ENCODE measurements at places on chromosomes 2 and 18. TPM values are rescaled to one million over a fixed set of nuclear protein-coding genes. Genes with fewer than 3 reads are reported as not detected.

The ALK gene
- total RNA-seq = not detected

The PRKAG3 gene
- total RNA-seq = not detected

The PLEK gene
- 3.2 TPM for total RNA-seq

The SLC19A3 gene
- total RNA-seq = not detected

The KYNU gene
- total RNA-seq = not detected

- H3K27me3 ChIP-seq = no peaks in the 10 kb centered on the region
- no peak overlapping the region for H3K4me3 ChIP-seq
- peaks cover 19% of the 10 kb centered on the region for H3K36me3 ChIP-seq
Observed at GRCh38 chr2:43389581-43390466, 163.4 kb upstream of the ZFP36L2 start.

DNA sequence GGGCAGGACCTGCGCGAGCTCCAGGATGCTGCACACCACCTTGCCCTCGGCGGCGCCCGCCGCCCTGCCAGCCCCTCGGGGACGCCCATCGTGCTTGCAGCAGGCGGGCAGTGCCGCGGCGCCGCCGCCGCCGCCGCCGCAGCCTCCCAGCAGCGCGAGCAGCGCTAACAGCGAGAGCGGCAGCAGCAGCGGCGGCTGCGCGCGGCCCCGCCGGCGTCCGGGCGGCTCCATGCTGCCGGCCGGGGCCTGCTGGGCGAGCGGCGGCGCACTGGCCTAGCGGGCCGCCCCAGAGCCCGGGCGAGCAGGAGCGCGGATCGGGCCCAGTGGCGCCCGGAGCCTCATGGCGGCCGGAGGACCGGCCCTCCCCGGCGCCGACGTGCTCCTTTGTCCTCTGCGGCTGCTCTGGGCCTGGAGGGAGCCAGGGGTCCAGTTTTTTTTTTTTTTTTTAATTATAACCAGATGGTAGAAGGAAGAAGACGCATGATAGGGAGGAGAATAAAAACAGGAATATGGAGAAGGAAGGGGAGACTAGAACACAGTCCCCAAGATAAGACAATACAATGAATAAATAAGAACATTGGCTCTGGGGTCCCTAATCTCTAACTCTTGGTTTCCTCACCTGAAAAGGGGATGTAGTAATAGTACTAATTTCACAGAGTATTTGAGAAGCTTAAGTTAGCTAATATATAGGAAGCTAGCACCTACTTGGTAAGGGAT, 17.1 kb upstream of the ANKRD62 start:
- no peak for DNase-seq
- H3K36me3 ChIP-seq = no peaks in the 10 kb centered on the region
- peaks cover 34% of the 10 kb centered on the region for H3K27me3 ChIP-seq
- H3K27ac ChIP-seq = no peak overlapping the region
- H3K4me3 ChIP-seq = no peak overlapping the region

DNA sequence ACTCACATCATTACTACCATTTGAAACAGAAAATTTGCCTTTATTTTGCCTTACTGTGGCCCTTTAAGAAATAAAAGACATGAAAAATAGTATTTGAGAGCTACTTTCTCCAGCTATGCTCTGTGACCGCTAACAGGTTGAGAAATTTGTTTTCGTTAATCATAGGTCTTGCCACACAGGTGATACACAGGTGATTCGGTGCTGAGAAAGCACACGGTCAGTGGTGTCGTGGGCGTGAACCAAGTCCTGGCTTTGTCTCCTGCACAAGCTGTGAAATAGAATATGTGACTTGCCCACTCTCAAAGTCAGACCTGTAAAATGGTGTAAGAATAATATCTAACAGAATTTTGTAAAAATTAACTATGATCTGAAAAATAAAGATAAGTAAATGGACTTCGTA, 155.3 kb upstream of the SLC39A10 start:
- DNase-seq = no peak
- H3K4me1 ChIP-seq = peaks cover 31% of the 10 kb centered on the region
- no peak overlapping the region for H3K27ac ChIP-seq
- no peak overlapping the region for H3K4me3 ChIP-seq
- no peaks in the 10 kb centered on the region for H3K27me3 ChIP-seq
- H3K36me3 ChIP-seq = peaks cover 20% of the 10 kb centered on the region

DNA sequence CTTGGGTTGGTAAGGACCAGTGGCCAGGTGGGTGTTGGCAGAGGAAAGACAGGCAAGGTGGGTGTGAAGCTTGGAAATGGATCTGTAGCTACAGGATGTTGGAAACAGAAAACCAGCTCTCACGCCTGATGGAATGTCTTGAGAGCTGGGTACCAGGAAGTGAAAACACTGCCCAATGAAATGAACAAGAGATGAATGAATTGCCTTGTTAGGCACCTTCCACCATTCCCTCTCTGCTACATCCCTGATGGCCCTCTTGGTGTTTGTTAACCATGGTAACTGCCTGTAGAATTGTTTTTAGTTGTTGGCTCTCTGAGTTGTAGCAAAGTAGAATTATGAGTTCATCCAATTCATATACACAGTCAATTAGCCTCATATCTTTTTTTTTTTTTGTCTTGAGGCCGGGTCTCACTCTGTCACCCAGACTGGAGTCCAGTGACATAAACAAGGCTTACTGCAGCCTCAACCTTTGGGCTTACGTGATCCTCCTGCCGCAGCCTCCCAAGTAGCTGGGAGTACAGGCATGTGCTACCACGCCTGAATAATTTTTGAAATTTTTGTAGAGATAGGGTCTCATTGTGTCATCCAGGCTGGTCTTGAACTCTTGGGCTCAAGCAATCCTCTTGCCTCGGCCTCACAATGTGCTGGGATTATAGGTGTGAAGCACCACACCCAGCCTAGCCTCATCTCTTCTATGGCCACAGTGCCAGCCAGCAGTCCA, 9.5 kb downstream of the KCMF1 start:
- no peak overlapping the region for H3K4me3 ChIP-seq
- peaks cover 33% of the 10 kb centered on the region for H3K4me1 ChIP-seq
- H3K36me3 ChIP-seq = peaks cover 15% of the 10 kb centered on the region
- peak overlapping the region; percentile 3 for H3K27ac ChIP-seq
- DNase-seq = no peak
- H3K27me3 ChIP-seq = no peaks in the 10 kb centered on the region

DNA sequence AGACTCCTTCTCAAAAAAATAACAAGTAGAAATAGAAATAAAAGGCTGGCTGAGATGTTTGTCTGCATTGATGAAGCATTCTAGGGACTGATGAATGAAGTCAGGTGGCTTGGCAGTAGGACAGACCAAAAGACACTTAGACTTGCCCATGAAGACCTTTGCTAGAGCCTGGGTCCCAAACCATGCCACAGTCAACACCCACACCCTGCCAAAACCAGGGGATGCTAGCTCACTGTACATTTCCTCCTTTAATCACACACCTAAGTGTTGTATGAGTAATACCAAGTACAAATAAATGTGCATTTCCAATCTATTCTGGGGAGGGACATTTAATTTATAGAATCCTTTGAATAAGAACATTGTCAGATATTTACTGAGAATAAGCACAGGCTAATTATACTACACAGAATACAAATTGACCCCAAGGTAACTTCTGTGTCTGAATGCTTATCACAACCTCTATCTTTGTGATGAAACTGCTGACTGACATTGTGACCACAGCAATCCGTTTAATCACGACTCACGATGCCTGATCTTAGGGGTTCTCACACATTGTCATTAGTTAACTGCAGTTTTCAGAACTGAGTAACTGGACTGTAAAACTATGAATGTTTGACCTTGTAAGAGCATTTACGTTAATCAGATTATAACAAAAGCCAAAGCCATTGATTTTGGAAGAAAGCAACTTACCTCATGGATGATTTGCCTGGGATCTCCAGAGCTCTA, 10.5 kb upstream of the NOL10 start:
- H3K27me3 ChIP-seq = peaks cover 9% of the 10 kb centered on the region
- H3K36me3 ChIP-seq = no peaks in the 10 kb centered on the region
- DNase-seq = no peak
- H3K4me1 ChIP-seq = no peaks in the 10 kb centered on the region
- H3K27ac ChIP-seq = no peak overlapping the region
- H3K4me3 ChIP-seq = no peak overlapping the region

DNA sequence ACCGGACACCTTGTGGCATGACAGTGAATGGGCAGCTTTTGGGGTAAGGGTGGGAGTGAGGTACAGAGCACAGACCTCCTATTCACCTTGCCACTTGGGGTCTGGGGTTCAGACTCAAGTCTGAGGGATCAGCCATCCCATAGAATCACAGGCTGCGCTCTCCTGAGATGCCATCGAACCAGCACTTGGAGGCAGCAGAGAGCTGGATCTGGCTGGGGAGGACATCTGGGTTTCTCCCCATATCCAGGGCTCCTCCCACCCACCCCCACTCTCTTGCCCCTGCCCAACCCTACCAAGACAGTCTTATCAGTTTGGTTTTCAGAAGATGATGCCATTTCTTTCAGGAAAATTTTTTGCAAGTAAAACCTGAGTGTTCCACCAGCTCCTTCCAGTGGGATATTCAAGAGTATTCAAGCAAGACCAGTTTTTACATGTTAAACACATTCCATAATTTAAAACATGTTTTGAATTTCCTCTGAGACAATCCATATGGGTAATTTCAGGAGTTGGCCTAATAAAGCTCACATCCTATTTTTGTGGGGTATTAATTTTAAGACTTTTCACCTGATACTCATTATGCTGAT, 29.2 kb upstream of the TEX44 start:
- no peaks in the 10 kb centered on the region for H3K27me3 ChIP-seq
- DNase-seq = peak; percentile 11
- H3K4me3 ChIP-seq = no peak overlapping the region
- no peaks in the 10 kb centered on the region for H3K36me3 ChIP-seq
- no peak overlapping the region for H3K27ac ChIP-seq

- no peak overlapping the region for H3K4me3 ChIP-seq
- peaks cover 2% of the 10 kb centered on the region for H3K27me3 ChIP-seq
- H3K27ac ChIP-seq = no peak overlapping the region
- no peak for DNase-seq
Observed at GRCh38 chr2:28438532-28439063, 45.9 kb downstream of the FOSL2 start.

DNA sequence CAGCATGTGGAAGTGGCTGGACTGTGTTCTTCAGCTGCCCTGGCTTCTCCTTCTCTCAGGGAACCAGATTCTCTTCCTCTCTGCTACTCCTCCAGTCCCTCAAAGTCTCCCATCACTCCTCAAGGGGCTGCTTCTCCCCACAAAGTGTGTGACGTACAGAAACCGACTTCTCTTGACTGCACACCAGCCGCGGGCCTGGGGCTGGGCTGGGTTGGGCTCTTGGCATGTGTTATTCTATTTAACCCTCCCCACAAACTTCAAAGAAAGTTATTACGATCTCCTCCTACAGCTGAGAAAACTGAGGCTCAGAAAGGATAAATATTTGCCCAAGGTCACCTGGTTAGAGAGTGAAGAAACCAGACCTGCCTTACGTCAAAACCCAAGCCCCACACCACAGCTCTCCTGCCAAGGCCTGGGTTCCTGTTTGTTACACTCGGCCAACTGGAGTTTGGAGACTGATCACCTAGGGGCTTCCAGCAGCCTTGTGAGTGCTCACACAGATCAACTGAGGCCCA, 269.0 kb downstream of the TFCP2L1 start:
- H3K27ac ChIP-seq = no peak overlapping the region
- no peaks in the 10 kb centered on the region for H3K36me3 ChIP-seq
- H3K4me3 ChIP-seq = no peak overlapping the region
- H3K4me1 ChIP-seq = no peaks in the 10 kb centered on the region
- no peak for DNase-seq

- no peak overlapping the region for H3K4me3 ChIP-seq
- no peaks in the 10 kb centered on the region for H3K27me3 ChIP-seq
- no peak overlapping the region for H3K27ac ChIP-seq
- no peak for DNase-seq
Observed at GRCh38 chr2:3141696-3142095, 235.9 kb downstream of the EIPR1 start.

DNA sequence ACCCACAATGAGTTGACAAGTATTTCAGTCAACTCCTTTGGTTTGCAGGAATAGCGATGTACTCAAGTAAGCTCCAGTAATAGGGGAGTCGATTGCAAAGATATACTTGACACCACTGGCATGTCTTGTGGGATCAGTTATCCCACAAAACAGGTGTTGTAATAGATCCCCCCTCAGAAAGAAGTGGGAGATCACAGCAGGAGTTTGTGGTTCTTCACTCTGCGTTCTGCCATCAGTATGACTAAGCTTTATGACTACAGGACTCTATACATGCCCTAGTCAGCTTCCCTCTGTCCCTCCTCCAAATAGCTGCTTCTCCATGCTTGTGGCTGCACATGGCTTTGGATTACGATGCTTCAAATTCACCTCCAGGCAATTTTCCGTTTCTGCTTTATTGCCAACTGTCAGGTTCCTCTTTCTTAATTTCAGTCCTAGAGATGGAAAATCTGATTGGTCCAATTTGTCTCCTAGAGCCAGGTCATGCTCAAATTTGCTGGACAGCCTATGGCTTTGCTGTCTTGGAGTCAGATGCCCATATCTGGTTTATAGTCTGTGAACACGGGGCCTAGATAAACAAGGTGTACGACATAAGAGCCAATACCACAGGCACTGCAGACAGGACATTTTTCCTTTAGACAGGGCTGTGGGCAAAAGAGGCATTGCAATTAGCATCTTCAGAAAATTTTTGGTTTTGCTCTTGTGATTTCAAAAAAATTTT, 221.7 kb downstream of the PAX3 start:
- H3K4me1 ChIP-seq = no peaks in the 10 kb centered on the region

GRCh38 chr18:9690418-9691188, 17.5 kb upstream of the RAB31 start:
- peaks cover 19% of the 10 kb centered on the region for H3K27me3 ChIP-seq
- H3K36me3 ChIP-seq = no peaks in the 10 kb centered on the region
- DNase-seq = no peak
- H3K4me3 ChIP-seq = no peak overlapping the region

DNA sequence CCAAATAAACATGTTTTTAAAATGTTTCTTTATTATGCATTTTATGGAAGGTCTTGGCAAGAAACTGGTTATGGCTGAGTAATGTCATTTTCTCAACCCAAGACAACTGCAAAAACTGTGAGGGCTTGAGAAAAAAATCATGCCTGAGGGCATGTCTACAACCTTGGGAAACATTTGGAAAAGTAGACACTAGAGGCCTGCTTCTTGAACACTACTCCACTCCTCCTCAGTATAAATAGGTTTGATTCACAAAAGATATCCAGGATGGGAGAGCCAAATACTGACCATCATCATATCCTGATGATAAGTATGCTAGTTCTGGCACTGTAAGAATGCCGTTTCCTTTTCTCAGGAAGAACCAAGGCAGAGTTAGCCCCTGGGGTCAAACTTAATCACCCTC, 71.1 kb downstream of the OSR1 start:
- no peak overlapping the region for H3K27ac ChIP-seq
- peaks cover 2% of the 10 kb centered on the region for H3K27me3 ChIP-seq
- no peak overlapping the region for H3K4me3 ChIP-seq
- DNase-seq = no peak
- H3K4me1 ChIP-seq = peaks cover 3% of the 10 kb centered on the region
